ENCODE measurements at places on chromosomes 4 and X. TPM values are rescaled to one million over a fixed set of nuclear protein-coding genes. Genes with fewer than 3 reads are reported as not detected.

DNA sequence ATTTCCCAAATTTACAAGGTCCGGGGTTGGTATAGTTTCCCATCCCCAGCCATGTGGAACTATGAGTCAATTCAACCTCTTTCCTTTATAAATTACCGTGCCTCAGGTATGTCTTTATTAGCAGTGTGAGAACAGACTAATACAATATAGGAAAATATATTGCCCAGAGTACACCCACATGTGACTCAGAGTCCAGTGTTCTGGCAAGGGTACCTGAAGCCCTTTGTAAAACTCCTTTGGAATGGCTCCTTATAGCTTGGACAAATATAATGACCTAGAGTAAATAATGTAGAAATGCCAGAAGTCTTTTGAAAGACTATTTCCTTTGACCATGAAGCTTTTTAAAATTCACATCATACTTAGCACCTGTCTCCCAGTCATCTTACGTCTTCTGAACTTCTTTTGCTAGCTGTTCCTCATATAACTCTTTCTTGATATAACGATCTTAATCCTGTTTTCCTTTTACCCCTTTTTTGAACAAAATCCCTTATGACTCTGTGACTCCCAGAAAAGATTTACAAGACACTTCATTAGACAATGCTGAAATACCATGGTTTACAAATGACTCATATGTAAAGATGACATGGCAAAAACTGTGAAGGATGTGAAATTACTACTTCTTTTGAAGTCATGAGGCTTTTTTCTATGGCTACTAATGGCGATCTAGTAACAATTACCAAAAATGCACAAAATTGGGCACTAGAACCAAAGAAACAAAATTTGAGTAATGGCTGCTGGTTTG lies 408.9 kb downstream of the NAP1L3 start:
- H3K4me3 ChIP-seq = no peak overlapping the region
- H3K27me3 ChIP-seq = no peaks in the 10 kb centered on the region
- H3K36me3 ChIP-seq = no peaks in the 10 kb centered on the region
- H3K27ac ChIP-seq = no peak overlapping the region

DNA sequence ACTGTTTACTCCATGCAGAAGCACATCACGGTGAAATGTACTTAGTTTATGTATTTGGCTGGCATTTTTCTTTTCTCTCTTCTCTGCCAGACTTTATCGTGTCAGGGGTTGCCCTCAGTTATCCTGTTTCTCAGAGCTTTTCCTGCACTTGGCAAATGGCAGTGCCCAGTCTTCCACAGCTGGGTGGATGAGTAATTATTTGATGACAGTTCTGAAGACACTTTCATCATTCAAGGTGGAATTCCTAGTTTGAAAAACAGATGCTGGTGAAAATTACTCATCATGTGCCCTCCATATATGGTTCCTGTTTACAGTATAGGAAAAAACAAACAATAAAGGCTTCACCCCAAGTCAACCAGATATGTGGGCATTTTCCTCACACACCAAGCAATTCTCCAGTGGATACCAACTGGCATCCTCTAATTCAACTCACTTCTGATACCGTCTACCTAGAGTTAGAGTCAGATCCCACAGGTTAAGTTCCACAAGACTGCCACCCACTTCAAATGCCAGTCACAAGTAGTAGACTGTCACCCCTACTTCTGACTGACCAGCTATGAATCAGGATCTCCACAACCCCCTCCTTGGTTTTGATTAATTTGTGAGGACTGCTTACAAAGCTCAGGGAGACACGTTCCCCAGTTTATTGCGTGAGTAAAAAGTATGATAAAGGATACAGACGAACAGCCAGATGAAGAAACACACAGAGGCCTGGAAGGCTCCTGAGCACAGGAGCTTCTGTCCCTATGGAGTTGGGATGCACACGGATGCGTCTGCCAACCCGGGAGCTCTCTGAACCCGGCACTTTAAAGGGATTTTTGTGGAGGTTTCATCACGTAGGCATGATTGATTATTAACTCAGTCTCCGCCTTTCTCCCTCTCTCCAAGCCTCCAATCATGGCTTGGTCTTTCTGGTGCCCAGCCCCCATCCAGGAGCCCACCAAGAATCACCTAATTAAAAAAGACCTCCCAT lies 72.9 kb downstream of the CLDN34 start:
- no peaks in the 10 kb centered on the region for H3K36me3 ChIP-seq
- no peaks in the 10 kb centered on the region for H3K27me3 ChIP-seq
- H3K4me3 ChIP-seq = no peak overlapping the region
- H3K27ac ChIP-seq = no peak overlapping the region

- no peaks in the 10 kb centered on the region for H3K36me3 ChIP-seq
- no peaks in the 10 kb centered on the region for H3K4me1 ChIP-seq
- H3K27ac ChIP-seq = no peak overlapping the region
These were observed 118.2 kb downstream of the PHEX start for GRCh38 chrX:22150371-22150770.

Gene PABPC1L2B
- total RNA-seq = not detected

DNA sequence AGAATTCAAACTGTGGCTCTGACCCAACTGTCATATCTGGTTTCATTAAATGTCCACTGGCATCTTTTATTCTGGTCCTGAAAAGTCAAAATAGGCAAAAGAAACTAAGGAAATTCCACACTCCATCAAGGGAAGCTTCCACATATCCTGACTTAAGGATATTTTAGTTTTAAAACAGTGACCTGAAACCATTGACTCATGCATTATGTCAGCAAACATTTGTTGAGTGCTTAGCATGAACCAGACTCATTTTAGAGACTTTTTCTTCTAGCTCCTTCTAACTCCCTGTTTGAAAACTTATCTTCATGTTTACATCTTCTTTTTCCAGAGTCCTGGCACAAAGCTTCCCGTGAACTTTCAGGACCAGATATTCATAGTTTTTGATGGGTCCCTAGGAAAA lies 6.9 kb upstream of the CXCL1 start:
- no peak for DNase-seq
- no peak overlapping the region for H3K4me3 ChIP-seq
- H3K4me1 ChIP-seq = no peaks in the 10 kb centered on the region
- H3K27ac ChIP-seq = no peak overlapping the region

GRCh38 chr4:105147016-105147552 lies 408 bp downstream of the TET2 start:
- peak overlapping the region; percentile 64 for H3K27ac ChIP-seq
- H3K4me3 ChIP-seq = peak overlapping the region; percentile 77
- H3K27me3 ChIP-seq = no peaks in the 10 kb centered on the region
- peaks cover 11% of the 10 kb centered on the region for H3K4me1 ChIP-seq

DNA sequence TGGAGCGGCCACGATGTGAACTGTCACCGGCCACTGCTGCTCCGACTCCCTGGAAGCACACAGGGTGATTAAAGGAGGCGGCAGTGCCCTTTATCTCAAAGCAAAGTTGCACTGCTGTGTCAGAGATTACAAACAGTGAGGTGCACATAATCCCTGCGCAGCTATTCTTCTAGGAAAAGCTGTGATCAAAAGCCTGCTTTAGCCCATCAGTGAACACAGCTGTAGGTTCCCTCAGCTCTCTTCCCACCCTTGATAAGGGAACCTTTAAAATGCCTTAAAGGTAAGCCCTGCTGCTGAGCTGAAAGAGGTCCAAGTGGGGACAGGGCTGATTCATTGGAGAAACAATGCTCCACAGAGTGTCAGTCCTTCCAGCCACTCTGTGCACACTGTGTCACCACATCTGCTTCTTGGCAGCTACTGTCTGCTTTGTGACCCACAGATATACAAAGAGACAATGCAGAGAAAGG lies 127.6 kb downstream of the EIF4E start:
- no peaks in the 10 kb centered on the region for H3K36me3 ChIP-seq
- H3K27me3 ChIP-seq = no peaks in the 10 kb centered on the region
- DNase-seq = no peak
- no peak overlapping the region for H3K4me3 ChIP-seq
- H3K27ac ChIP-seq = no peak overlapping the region

DNA sequence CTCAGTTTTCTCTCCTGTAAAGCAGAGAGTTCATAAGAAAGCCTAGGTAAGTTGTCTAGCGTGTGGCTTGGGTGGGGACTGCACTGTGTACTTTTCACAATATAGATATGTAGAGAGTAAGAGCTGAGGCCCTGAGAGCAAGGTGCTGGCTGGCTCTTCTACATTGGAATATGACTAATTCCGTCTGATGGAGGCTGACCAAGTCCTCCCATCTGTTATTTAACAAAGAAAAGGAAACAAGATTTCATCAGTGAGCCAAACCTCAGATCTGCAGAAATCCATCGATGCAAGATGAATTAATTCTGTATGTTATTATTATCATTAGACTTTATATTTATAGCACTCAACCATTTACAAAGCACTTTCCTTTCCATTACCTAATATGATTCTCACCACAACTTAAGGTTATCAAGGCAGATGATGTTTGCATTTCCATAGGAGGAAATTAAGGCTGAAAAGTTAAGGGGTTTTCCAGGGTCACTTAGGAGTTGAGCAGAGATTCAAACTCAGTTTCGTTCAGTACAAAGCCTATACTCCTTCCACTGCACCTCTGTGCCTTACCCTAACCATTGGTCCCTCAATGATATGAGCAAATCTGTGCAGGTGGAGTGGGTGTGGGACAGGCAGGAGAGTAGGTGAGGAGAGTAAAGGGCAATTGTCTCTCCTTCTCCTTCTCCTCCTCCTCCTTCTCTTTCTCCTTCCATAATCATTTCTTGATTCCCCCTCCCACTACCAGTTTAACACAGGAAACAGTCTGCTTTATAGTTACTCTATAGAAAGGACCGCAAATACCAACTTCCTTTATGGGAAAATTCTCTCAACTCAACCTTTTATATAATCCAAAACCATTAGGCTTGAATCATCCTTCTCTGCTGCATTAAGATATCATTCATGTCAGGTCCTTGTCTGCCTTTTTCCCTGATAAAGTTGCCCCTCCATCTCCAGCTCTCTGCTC lies 27.6 kb upstream of the SRD5A3 start:
- no peak overlapping the region for H3K4me3 ChIP-seq
- DNase-seq = no peak

Gene PTCHD1
- not detected for total RNA-seq

GRCh38 chr4:131650951-131651350 lies 1498.1 kb upstream of the PCDH10 start:
- DNase-seq = no peak
- H3K27me3 ChIP-seq = no peaks in the 10 kb centered on the region
- no peaks in the 10 kb centered on the region for H3K4me1 ChIP-seq
- H3K36me3 ChIP-seq = no peaks in the 10 kb centered on the region
- H3K27ac ChIP-seq = no peak overlapping the region
- no peak overlapping the region for H3K4me3 ChIP-seq

DNA sequence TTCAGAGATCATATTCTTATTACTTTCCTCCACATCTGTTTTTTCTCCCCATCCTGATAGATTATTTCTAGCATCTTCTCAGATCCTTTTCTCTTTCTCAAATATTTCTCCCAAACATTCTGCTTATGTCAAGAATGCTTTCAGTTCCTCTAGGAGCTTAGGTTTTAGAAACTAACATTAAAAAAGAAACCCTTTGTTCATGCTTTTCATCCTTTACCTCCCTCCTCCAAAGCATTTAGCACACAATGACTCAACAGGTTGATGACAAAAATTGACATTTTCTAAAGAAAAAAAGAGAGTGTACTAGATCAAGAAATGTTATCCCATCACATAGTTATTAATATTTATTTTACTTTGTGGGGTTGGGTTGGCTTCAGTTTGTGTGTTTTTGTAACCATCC lies 16.5 kb upstream of the ALB start:
- no peaks in the 10 kb centered on the region for H3K36me3 ChIP-seq
- H3K27me3 ChIP-seq = no peaks in the 10 kb centered on the region
- no peak overlapping the region for H3K27ac ChIP-seq
- no peak overlapping the region for H3K4me3 ChIP-seq

DNA sequence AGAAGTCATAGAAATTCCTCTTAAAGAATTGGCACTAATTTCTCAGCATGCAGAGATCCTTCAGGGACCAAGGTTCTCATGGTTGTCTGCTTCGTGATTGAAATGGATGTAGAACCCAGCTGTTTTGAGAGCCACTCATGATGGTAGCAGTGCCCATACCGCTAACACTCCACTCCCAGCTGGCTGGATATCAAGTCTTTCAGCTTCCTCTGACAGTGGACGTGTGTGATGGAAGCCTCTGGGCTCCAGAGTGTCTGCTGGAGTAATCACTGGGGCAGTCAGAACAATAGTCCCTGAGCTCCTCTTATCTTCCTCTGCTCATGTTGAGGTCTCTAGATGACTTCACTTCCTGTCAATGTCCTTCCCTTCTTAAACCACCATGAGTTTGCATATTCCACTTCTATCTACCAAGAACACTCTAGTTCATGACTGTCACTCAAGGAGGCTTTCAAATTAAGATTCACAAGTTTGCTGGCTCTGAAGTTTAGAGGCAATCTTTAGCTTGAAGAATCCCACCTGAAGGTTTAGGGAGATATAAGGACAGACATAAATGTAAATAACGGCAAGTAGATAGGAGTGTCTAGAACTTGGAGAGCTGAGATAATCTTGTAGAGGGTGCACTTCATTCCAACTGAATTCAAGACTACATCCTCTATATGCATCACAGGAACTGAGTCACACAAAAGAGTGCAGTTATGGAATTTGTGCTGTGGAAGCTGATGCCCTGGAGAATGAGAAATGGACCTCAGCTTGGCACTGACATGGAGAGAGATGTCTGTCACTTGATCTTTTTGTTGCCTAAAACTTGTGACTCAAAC lies 64.5 kb upstream of the WDR1 start:
- no peak overlapping the region for H3K27ac ChIP-seq
- no peak for DNase-seq
- H3K4me3 ChIP-seq = no peak overlapping the region
- H3K36me3 ChIP-seq = no peaks in the 10 kb centered on the region
